ENCODE measurements at places on chromosomes 4 and X. TPM values are rescaled to one million over a fixed set of nuclear protein-coding genes. Genes with fewer than 3 reads are reported as not detected.

- no peak for DNase-seq
Observed at GRCh38 chr4:2047781-2048581, 11.1 kb upstream of the NAT8L start.

- no peak for DNase-seq
Observed at GRCh38 chr4:70927502-70928137, 25.5 kb downstream of the MOB1B start.

The MSX1 gene
- 4.7 TPM for total RNA-seq

The KCNE5 gene
- total RNA-seq, result 1.5 TPM

The OTUD6A gene
- total RNA-seq, result not detected

GRCh38 chr4:176653401-176654220 lies 139.1 kb downstream of the VEGFC start:
- DNase-seq, result no peak

DNA sequence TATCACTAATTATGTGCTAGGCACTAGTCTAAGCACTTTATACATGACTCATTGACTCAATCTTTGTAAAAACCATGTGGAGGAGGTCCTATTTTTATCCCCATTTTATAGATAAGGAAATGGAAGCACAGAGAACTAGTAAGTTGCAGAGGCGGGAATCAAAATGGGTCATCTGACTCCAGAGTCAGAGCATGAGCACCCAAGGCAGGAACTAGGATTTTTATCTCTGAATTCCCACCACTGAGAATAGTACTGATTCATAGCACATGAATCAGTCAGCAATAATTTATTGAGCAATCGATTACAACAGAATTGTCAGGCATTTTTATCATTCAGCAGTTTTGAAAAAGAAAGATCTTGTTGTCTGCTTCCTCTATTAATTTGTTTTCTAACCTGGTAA lies 19.3 kb downstream of the SCARB2 start:
- DNase-seq, result no peak

DNA sequence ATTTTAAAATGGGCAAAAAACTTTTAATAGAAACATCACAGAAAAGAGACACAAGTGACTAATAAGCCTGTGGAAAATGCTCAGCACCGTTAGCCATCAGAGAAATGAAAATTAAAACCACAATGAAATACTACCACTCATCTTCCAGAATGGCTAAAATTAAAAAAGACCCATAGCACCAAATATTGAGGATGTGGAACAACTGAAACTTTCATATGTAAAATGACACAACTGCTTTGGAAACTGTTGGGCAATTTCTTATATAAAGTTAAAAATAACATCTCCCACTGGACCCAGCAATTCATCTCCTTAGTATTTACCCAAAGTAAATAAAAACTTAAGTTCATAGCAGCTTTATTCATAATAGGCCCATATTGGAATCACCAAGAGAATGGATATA lies 94.2 kb downstream of the TENM3 start:
- no peak for DNase-seq

- DNase-seq, result no peak
Observed at GRCh38 chr4:128159967-128160366, 98.9 kb downstream of the LARP1B start.

- DNase-seq, result no peak
Observed at GRCh38 chrX:39162322-39162735, 361.1 kb downstream of the MID1IP1 start.

DNA sequence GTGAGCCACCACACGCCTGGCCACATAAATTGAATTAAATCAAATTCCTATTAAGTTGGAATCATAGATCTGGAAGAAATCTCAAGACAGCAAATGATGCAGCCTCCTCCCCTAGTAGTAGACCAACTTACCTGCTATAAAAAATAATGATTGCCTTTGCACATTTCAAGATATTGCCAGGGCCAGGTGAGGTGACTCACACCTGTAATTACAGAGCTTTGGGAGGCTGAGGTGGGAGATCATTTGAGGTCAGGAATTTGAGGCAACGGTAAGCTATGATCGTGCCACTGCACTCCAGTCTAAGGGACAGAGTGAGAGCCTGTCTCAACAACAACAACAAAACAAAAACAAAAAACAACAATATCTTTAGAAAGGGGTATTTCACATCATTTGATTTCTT lies 17.0 kb upstream of the WWC2 start:
- no peak for DNase-seq

Measured in urinary bladder (tissue), 4 donors.